ENCODE measurements at places on chromosomes 4 and X. TPM values are rescaled to one million over a fixed set of nuclear protein-coding genes. Genes with fewer than 3 reads are reported as not detected.

AMBN gene
- total RNA-seq: not detected

PGRMC1 gene
- 402 TPM for total RNA-seq

DUX4 gene
- total RNA-seq: not detected

PDHA2 gene
- total RNA-seq: not detected

PAGE1 gene
- total RNA-seq: not detected

SMIM10L2A gene
- total RNA-seq: not detected

FABP2 gene
- total RNA-seq: not detected

PGAM4 gene
- total RNA-seq: 0.17 TPM

SPANXN2 gene
- total RNA-seq: not detected

LANCL3 gene
- not detected for total RNA-seq

HS3ST1 gene
- not detected for total RNA-seq

MSN gene
- 87.3 TPM for total RNA-seq

NR3C2 gene
- not detected for total RNA-seq

TRPC5OS gene
- total RNA-seq: not detected

MND1 gene
- total RNA-seq: 16.2 TPM

OPRPN gene
- total RNA-seq: not detected
